Sciatic nerve (tissue), 2 donors: ENCODE measurements at places on chromosomes 1 and 21. TPM values are rescaled to one million over a fixed set of nuclear protein-coding genes. Genes with fewer than 3 reads are reported as not detected.

GRCh38 chr1:71232786-71233185 lies 152.0 kb upstream of the ZRANB2 start:
- no peak for DNase-seq

- peak; percentile 83 for DNase-seq
Observed at GRCh38 chr1:156247460-156248322, at the start of gene PAQR6. Gene PAQR6 (minus strand): TSS chr1:156248056. CDS start chr1:156246731, 1,325 bp downstream.

- DNase-seq = no peak
Observed at GRCh38 chr1:223011505-223011856, 131.6 kb downstream of the TLR5 start.

DNA sequence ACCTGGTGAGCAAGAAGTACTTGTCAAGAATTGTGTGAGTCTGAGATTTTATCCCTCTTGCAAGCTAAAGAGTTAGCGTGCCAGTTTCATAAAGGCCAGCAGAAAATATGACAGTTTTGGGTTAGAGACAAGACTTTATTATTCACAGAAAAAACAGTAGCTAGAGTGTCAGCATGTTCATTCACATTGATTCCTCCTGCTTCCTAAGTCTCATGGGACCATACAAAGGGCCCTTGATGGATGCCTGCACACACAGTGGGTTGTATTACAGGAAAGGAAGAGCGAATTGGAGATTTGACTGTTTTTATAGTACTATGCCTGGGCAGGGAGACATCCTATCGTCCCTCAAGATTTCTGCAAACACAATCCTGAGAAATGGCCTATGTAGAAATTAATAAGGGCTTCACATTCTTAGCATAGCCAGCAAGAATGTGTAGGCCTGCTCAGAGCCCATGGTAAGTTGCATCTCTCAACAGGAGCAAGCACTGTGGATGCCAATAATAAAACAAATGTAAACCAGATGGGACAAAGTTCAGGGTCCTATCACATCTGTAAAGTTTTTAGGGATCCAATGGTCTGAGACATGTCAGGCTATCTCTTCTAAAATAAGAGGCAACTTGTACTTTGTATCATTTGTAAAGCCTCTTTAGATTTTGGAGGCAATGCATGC lies 4.0 kb upstream of the ASPM start:
- DNase-seq = no peak

GRCh38 chr1:80582980-80583379 lies 1217.8 kb upstream of the ADGRL2 start:
- DNase-seq = no peak

DNA sequence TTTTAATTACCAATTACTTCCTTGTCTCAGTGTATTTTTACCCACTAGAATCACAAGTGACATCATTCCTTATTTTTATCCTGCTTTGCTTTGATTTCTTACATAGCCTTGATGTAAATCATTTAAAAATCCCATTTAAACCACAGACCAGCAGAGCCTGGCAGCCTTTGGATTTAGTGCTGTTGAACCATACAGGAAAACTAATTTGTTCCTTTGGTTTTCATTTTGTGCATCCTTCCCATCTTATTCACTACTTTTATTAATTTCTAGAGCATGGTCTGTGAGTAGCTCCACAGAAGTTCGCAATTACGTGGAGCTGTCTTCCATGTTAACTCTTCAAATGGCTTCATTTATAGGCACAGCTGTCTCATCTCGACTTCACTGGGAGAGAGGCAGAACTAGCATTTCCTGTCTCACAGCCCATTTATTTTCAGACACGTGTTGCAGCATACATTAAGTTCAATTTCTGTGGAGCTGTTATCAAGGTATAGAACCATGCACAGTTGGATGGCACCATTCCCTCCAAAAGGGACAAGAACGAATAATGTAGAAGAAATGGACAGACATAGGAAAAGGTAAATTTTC lies 235.3 kb downstream of the MRPL39 start:
- DNase-seq = no peak

DNA sequence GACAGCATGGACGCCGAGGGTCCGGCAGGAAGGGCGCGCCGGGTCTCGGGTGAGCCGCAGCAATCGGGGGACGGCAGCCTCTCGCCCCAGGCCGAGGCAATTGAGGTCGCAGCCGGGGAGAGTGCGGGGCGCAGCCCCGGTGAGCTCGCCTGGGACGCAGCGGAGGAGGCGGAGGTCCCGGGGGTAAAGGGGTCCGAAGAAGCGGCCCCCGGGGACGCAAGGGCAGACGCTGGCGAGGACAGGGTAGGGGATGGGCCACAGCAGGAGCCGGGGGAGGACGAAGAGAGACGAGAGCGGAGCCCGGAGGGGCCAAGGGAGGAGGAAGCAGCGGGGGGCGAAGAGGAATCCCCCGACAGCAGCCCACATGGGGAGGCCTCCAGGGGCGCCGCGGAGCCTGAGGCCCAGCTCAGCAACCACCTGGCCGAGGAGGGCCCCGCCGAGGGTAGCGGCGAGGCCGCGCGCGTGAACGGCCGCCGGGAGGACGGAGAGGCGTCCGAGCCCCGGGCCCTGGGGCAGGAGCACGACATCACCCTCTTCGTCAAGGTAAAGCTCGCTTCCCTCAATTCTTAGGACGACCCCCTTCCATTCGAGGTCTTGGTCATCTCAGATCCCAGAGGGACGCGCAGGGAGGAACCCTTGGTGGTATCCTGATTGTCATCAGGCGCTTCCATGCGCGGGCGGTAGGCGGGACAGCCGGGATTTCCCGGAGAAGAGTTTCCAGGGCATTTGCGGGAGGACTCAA lies 1.6 kb downstream of the CLIC6 start:
- no peak for DNase-seq

DNA sequence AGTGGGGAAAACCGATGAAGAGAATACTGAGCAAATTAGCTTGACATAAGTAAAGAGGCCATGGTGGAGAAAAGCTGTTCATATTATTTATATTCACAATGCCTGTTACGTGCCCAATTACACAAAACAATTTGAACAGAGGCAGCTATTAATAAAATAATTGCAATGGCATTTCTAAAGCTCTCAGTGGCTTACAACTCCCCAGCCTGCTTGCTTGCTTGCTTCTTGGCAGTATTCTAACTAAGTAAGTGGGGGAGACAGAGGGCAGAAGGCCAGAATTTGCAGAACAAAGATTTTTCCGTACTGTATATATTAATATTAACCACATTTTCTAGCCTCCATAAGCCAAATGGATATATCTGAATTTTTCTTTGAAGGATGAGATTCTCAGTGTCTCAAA lies 12.9 kb downstream of the PTPN14 start:
- no peak for DNase-seq

GRCh38 chr21:46050668-46051378 lies 47.1 kb upstream of the COL6A2 start:
- DNase-seq = peak; percentile 57

DNA sequence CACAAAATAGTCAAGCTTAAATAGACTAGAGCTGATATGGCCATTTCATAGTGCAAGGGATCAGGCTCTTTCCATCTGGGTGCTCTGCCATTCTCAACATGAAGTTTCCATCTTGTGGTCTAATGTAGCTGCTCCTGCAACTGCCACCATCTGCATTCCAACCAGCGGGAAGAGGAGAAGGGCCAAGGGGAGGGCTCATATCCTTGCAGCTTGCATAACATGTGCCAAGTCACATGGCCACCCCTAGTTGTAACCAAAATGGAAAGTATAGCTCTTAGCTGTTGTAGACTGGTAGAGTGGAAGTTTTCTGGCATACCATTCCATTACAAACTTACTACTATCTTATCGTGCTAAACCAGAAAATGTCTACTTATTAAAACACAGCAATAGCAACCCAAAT lies 38.9 kb upstream of the IVNS1ABP start:
- no peak for DNase-seq

DNA sequence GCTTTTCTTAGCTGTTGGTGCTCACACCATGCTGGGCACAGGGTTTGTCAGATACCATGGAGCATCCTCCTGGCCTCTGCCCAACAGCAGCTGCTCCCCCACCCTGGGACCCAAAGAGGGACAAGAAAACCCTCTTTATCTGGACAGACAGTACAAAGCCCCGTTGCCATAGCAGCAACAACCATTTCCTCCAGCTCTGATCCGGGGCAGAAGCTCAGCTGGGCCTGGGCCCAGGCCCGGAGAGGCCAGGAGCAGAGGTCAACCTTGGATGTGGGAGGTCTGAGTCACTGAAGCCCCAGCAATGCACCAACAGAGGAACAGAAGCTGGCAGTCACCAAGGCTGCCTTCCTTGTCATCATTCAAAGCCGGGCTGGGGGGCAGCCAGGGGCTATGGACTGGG lies 228.4 kb upstream of the POU3F1 start:
- peak; percentile 67 for DNase-seq

- no peak for DNase-seq
Observed at GRCh38 chr1:203295796-203296195, 9.5 kb upstream of the BTG2 start.

DNA sequence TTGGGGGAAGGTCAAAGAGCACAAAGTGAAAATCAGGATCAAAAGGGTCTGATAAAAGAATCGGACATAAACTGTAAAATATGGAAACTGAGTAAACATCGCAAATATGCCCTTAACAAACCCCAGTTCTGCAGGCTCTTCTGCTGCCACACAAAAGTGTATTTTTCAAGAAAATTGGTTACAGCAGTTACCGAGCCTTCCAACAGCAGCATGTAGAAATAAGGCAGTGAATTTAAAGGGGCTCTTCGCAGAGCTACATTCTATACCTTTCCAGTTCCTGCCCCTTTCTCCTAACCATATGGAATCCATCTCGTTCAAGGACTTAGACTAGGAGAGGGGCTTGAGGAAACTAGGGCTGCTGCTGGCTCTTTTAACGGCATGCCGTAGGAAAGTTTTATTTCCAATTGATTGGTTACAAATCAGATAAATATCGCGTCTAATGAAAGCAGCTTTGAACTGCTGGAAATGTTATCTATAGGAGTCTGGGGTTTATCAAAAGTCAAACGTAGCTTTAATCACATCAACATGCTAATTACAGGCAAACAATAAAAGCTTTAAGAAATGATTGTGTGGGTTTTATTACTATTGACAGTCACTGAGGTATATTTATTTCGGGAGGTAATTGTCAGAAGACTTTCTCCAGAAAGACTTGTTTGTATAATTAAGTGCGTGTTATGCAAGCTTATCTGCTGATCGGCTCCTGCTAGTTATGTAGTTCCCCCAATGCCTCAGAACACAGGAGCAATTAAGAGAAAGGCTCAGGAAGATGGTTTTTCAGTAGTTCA lies 59.1 kb downstream of the GORAB start:
- DNase-seq = no peak

The FCN3 gene
- 1.2 TPM for total RNA-seq

The AMY2A gene
- total RNA-seq = 1.5 TPM

The SPRR1B gene
- not detected for total RNA-seq
